Central memory CD8-positive, alpha-beta T cell (primary cell): ENCODE measurements at places on chromosomes 5 and 9.

GRCh38 chr5:179211068-179211467, 134.2 kb downstream of the ADAMTS2 start:
- DNase-seq, result no peak

DNA sequence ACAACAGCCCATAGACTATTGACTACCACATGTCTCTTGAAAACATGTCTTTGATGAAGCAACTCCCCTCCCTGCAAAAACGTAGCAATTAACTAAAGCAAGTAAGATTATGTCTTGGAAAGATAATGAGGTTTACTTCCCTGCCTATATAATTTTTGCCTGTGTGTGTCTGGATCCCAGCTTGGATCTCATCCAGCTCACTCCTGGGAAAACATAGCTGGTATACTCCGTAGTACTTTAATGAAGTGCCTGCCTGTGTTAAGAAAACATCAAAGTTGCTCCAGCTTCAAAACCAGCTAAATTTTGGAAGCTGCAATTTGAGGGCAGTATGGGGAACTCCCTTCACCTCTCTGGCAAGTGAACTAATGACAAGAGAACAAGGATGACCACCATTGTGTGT, 182.6 kb upstream of the C9orf72 start:
- DNase-seq, result no peak

DNA sequence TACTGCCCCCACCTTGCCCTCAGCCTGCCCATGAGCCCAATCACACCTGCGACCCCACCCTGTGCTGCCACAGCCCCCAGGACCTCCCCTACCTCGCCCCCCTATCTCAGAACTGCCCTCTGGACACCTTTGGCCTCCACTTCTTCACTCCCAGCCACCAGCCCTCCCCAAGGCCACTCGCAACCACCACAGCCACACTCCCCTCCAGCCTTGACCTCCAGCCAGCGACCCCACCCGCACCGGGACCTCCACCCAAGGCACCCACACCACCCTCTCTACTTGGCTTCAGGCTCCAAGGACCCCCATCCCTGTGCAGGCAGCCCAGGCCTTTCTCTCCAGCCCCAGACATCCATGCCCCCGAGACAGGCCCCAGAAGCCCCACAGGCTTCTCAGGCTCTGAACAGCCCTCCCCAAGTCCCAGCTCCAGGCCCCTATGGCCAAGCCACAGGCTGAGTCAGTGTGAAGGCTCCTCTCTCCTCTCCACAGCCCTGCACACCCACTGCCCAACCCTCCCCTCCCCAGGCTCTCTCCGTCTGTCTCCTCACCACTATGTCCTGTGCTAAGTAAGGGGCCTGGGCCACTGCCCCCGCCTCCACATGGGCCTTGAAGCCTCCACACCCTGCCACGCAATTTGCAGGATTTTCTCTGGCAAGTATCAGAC, 2.0 kb downstream of the AK1 start:
- DNase-seq, result no peak

DNA sequence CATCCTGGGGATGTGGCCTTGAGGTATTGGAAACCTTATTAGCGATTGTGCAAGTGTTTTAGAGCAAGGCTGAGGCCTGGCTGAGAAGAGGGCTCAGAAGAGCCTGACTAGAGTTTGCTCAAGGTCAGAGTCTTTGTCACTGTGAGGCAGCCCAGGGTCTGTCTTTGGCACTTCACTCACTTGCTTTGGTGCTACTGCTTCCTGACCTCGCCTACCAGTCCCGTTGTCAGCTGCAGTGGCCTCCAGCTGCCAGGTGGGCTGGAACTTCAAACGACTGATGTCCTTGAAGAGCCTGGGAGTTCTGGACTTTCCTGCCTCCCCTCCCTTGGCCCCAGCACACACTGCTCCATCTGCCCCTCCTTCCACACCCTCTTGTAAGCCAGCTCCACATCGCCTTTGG, 228.0 kb downstream of the SNX18 start:
- DNase-seq, result no peak

DNA sequence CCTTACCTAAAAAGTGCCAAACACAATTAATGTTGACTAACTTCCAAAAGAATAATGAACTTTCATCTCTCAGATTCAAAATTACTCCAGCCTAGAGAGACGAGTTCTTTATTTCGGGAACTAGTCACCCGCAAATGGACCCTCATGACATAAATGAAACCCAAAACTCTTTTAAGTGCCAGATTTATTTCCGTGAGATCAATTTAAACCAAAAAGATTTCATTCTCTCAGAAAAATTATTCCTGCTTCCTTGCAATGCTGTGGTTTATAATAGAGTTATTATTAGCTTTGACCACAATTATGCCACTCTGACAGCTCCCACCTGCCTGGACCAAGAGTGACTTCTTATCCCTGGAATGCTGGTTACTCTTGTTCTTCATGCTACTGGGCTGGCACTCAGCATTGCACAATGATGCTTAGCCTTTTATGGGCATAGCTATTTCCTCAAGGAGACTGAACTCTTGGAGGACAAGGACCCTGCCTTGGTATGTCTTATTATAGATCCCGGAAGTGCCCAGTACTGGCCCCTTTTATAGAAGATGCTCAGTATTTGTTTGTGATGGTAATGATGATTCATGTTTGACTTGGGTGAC, 183.5 kb downstream of the SNX18 start:
- no peak for DNase-seq
